NCI-H1930 (cell line): ENCODE measurements at places on chromosomes 3 and 15.

GRCh38 chr3:132554437-132554836 lies 42.6 kb upstream of the ACKR4 start:
- peak; percentile 13 for DNase-seq

- DNase-seq = no peak
Observed at GRCh38 chr15:98772895-98773294, 124.6 kb downstream of the IGF1R start.

DNA sequence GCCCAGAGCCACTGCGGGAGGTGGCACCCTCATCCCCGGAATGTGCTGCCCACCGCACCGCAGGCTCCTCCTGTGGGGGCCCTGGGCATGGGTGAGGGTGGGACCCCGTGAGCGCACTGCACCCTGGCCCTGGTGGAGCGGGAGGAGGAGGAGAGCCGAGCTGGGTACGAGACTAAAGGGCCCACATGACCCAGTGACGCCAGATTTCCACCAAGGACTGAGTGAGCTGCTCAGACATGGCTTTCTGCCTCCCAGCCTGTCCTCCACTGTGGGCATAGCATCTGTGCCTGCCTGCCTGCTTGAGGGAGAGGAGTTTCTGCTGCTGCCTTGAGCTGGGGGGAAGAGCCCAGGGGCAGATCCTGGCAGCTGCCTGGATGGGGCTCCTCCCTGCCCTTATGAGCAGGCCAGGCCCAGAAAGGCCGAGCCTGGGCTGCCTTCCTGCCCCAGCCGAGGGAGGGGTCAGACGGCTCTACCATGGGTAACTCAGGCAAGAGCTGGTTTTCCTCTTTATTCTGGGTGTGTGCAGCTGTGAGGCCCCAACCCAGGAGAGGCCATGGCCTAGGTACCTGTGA lies 88.4 kb downstream of the VGLL4 start:
- no peak for DNase-seq

DNA sequence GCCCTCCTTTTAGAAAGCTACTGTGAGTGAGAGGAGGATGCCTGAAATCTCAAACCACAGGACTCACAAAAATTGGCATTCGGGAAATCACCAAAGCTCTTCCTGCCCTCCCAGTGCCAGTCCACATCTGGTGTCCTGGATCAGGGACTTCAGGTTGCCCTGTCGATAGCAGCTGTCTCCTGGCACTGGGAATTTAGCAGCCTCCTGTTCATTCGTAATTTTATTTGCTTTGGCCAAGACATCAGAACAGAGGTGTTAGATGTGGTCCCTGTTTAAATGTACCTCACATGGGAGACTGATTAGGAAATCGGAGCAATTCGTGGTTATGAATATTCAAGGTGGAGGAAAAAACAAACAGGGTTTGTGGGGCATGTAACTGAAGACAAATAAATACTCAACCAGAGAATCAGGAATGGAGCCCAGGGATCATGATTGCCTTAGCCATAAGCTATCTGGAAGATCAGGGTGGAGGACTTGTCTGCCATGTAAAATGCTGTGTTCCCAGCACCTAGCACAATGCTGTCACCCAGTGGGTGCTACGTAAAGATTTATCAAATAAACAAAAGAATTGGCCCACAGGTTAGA lies 265.2 kb upstream of the PROK2 start:
- no peak for DNase-seq

GRCh38 chr3:101998256-101998926 lies 149.1 kb downstream of the NFKBIZ start:
- no peak for DNase-seq

- peak; percentile 23 for DNase-seq
Observed at GRCh38 chr3:192772240-192772894, 45.0 kb upstream of the FGF12 start.

DNA sequence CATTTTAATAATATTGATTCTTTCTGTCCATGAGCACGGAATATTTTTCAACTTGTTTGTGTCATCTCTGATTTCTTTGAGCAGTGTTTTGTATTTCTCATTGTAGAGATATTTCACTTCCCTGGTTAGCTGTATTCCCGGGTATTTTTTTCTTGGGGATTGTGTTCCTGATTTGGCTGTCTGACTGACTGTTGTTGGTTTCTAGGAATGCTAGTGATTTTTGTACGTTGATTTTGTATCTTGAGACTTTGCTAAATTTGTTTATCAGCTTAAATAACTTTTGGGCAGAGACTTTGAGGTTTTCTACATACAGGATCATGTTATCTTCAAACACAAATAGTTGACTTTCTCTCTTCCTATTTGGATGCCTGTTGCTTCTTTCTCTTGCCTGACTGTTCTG lies 418.8 kb upstream of the ALCAM start:
- DNase-seq = no peak

DNA sequence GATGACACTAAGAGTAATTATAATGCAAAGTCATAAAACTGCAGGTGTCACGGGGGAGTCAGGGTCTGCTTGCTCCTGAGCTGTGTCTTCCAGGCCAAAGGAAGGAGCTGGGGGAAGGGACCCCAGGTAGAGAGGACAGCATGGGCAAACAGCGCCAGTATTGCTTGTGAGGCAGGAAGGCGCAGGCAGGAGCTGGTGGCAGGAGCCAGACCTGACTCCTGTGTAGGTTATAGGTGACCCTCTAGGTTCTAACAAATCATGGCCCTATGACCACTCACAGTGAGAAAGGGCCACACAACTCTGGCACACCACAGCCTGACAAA lies 1.9 kb downstream of the CISH start:
- DNase-seq = no peak

GRCh38 chr15:37009288-37009687 lies 91.1 kb downstream of the MEIS2 start:
- DNase-seq = no peak

DNA sequence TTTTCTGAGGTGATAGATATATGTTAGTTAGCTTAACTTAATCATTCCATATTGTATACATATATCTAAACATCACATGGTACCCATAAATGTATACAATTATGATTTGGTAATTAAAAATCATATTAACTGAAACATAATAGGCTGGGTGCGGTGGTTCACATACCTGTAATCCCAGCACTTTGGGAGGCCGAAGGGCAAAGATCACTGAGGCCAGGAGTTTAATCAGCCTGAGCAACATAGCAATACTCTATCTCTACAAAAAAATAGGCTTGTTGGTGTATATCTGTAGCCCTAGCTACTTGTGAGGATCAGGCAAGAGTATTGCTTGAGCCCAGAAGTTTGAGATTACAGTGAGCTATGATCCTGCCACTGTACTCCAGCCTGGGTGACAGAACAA lies 20.9 kb downstream of the RAB7A start:
- DNase-seq = no peak

GRCh38 chr3:112974894-112975293 lies at the start of gene CD200R1:
TSS of gene CD200R1 (minus strand) at chr3:112975103. CDS start at chr3:112974857, 246 bp downstream.
- no peak for DNase-seq

- peak; percentile 47 for DNase-seq
Observed at GRCh38 chr3:169812332-169813235, at the start of the genes LRRC34 and LRRIQ4. TSS of gene LRRC34 (minus strand) at chr3:169812904. CDS start at chr3:169812548, 356 bp downstream. TSS of gene LRRIQ4 (plus strand) at chr3:169812870. CDS start at chr3:169821922, 9,052 bp downstream.

GRCh38 chr15:69042531-69042930 lies 28.0 kb downstream of the NOX5 start:
- no peak for DNase-seq

GRCh38 chr3:71355862-71356261 lies 227.7 kb downstream of the FOXP1 start:
- no peak for DNase-seq

DNA sequence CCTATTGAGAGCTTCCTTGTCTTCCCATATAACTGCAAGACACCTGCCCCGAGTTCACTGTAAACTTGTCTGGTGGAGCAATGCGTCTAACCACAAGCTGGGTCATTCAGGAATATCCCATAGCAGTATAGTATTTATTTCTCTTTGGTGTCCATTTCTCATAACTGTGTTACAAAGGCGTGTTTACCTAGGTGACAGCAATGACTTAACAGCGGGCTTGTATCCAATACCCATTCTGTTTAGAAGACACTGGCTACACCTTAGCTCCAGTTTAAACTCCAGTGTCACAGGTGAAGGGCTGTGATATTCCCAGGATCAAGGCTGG lies 24.3 kb downstream of the ATP10A start:
- DNase-seq = no peak

DNA sequence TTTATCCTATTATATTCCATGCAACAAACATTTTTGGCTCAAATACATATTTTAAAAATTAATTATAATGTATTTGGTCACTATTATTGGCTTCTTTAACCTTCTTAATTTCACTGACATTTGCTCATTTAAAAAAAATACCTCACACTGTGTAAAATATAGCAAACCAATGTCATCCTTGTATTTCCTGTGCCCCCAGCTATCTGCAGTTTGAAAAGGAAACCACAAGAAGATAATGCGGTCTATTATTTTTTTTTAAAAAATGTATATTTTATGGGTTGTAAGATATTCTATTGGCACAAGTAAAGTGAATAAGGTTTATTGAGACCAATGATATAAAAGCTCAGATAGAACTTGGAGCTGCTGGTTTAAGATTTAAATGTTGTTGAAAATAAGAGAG lies 904.2 kb downstream of the SI start:
- DNase-seq = no peak

DNA sequence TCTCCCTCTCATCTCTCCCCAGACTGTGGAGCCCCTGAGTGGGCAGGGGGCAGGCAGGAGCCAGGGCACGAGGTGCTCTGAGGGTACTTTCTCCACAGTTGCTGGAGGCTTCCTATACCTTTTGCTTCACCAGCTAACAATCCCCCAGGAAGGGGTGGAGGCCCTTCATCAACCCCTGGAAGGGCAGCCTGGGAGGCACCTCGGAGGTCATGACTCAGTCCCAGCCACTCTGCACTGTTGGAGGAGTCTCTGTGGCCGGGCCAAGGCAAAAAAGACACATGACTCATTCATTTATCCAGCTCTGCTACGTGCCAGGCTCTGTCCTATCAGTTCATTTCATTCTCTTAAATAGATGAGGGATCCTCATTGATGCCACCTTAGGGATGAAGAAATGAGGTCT lies 15.6 kb upstream of the KY start:
- DNase-seq = no peak

- DNase-seq = no peak
Observed at GRCh38 chr15:100902436-100903167, 16.6 kb upstream of the LRRK1 start.

DNA sequence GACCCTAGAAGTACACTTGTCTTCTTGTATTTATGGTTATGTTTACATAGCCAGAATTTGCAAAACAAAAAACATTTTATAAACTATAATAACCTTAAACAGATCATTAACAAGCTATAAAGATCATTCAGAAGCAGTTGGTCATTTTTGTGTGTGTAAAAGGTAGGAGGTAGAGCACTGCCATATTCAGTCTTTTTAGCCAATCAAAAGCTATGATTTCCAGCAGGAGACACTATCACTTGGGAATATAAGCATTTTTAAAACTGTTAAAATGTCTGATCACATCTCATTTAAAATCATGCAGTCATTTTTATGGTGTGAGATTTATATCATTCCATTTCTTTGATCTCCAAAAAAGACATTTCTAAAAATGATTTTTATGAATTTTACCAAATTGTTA lies 42.6 kb upstream of the ATP2C1 start:
- no peak for DNase-seq

DNA sequence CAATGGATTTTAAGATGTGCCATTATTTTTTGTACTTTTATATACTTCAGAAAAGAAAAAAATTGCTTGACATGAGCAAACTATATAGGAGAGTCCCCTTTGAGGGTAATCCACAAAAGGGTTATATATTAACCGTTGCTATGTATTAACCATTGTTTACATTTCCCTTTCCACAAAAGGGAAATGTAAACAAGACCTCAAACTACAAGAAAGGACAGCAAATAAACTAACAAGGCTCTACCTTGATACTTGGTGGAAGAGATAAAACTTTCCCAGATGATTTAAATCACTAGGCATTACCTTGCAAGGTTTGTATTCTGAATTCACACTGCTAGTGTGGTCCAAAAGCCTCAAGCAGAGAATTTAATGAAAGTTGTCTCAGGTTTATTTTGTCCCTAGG lies 616.3 kb upstream of the BCHE start:
- no peak for DNase-seq

- DNase-seq = no peak
Observed at GRCh38 chr3:46154311-46154710, 53.8 kb downstream of the CCR1 start.

- no peak for DNase-seq
Observed at GRCh38 chr3:133377396-133377795, 22.5 kb upstream of the BFSP2 start.

- DNase-seq = no peak
Observed at GRCh38 chr3:59802045-59802444, 752.2 kb upstream of the CFAP20DC start.

DNA sequence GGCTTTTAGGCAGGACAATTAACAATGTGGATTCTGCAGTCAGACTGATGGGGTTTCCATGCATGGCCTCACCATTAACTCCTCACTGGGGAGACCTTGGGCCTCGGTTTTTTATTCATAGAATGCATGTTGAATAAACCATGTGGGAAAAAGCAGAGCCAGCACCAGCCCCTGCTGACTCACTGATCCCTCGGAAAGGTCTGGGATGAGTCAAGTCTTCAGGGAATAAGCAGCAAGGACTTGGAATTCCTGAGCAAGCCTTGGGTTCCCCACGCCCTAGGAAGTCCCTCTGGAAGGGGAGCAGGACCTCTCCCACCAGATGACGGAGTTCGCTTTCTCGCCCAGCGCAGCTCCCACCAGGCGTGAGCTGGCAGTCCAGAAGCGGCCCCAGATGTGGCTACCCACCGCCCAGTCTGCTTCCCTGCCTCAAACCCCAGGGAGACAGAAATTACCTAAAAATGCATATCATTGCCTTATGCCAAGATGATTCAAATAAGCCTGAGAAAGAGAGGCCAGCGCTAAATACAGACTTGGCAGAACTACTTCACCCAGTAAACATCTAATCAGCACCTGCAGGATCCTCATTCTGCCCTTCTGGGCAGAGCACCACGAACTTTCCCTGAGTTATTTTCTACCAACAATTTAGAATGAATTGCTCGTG lies 45.4 kb downstream of the BTD start:
- DNase-seq = no peak

DNA sequence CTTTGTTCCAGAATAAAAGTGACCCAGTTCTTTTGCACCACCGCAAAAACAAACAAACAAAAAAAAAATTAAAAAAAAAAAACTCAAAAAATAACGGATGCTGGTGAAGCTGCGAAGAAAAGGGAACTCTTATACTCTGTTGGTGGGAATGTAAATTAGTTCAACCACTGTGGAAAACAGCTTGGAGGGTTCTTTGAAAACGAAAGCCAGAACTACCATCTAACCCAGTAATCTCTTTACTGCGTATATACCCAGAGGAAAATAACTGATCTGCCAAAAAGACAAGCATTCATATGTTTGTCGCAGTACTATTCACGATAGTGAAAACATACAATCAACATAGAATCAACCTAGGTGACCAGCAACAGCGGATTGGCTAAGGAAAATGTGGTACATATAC lies 298.9 kb upstream of the CBLB start:
- DNase-seq = no peak
